ENCODE measurements at places on chromosomes 3 and 15.

DNA sequence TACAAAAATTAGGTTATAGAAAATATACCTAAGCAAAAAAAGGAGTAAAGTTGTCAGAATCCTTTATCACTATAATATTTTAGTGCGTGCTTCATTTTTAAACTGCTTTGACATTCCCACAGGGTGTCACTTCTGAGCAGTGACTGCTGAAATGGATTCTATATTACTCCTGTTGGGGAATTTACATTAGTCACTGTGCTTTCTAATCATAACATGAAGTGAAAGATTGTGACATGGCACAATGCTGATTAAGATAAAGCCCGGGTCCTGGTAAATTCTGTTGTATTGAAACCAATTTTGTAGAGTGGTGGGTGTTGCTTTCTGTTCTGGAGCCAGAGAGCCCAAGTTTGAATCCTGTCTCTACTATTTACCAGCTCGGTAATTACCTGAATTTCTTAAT, 36.4 kb upstream of the EHHADH start:
- DNase-seq = no peak

GRCh38 chr15:29269485-29270168, at the start of gene NSMCE3:
Gene NSMCE3, minus strand, starts transcription at chr15:29269822. Its CDS starts 117 bp downstream, at chr15:29269705.
- peak; percentile 87 for DNase-seq

GRCh38 chr15:40843885-40844695, at the start of gene SPINT1:
Gene SPINT1, plus strand, starts transcription at chr15:40844048. Its CDS starts 507 bp downstream, at chr15:40844555.
- DNase-seq = no peak

- no peak for DNase-seq
Measured at GRCh38 chr3:127287840-127288239, at the start of gene PRR20G. Gene PRR20G, minus strand, starts transcription at chr3:127288046. Its CDS starts 681 bp downstream, at chr3:127287365.
